ENCODE measurements at places on chromosomes 3 and 15.

DNA sequence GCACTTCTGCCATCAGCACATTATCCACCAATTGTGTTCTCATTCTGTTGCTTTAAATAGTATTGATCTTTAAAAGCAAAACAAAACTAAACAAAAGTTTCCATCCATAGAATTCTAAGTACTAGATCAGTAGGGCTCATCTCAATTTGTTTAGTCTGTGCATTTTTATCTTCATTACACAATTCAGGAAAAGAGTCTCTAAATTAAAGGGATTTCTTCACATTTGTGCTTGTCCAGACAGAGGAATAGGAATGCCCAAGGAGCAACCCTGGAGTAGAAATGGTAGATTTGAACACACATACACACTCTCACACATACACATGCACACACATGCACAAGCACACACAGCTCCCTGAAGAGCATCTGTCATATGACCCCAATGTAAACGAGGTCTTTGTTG, 21.4 kb downstream of the LMCD1 start:
- no peak for DNase-seq

DNA sequence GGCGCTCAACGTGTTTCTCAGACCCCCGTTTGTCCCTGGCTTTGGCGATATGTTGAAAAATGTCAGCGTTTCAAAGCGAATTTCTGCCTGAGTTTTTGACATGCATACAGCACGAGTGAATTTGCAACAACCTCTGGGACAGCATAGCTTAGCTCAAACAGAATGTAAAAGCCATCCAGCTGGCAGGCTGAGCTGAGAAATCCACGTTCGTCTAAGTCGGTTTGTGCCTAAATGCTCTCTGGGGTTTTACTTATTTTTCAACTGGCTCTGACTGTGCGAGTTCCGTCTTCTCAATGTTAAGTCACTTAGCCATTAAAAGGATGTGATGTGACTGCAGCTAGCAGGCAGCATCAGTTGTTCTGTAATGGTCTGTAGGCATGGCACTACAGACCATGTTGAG, 243.5 kb upstream of the SLCO3A1 start:
- no peak for DNase-seq

- peak; percentile 67 for DNase-seq
These were observed 14.2 kb downstream of the CIB1 start for GRCh38 chr15:90219421-90220141.

- no peak for DNase-seq
These were observed 54.4 kb downstream of the INO80 start for GRCh38 chr15:41061667-41062066.

GRCh38 chr15:49620199-49620598, 419 bp downstream of the FAM227B start:
- no peak for DNase-seq

- no peak for DNase-seq
These were observed 982 bp upstream of the GABPB1 start for GRCh38 chr15:50355980-50356379.

- no peak for DNase-seq
These were observed 112.7 kb upstream of the C3orf80 start for GRCh38 chr3:160112481-160112880.

DNA sequence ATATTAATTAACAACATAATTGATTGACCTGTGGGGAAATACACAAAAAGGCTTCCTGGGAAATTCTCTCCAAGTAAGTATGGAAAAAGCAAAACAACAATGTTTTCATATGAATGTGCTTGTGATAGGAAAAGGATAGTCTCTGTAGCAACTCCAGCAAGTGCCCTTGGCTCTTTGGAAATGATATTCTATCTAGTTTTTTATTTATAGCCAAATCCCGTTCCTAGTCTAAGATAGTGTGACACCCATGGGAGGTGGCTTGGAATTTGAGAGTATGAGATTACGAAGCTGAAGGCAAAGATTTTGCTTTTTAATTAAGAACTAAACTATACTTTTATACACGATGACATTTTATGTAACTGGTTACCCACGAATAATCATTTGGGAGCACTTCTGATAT, 119.9 kb downstream of the PDZRN3 start:
- no peak for DNase-seq

DNA sequence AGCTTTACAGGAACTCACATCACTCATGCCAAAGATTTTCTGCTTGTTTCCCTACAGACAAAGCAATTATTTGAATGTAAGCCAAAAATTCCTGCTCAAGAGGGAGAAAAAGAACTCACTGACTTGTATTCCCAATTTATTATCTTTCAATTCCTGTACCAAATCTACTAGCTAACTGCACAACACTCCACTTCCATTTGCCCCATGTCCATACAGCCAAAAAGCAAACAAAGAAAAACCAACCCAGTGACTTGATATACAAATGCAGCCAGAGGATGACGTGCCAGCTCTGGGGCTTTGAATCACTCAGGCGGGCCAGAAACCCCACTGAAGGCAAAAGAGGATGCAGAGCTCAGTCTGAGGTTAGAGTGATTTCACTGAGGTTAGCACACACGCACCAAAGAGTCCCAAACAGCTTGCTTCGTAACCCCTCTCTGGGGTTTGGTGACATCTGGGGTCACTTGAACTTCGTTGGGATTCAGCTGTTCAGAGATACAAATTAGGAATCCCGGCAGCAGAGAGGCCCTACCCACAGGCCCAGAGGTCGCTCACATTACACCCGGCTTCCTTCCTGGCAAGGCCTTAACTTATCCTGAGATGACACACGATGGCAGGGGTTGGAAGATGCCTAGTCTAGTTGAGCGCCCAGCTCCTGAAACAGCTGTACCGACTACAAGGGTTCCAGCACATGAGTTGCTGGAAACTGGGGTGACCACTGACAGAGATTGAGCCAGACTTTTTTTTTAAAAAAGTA, 1.6 kb downstream of the RFTN1 start:
- peak; percentile 71 for DNase-seq

DNA sequence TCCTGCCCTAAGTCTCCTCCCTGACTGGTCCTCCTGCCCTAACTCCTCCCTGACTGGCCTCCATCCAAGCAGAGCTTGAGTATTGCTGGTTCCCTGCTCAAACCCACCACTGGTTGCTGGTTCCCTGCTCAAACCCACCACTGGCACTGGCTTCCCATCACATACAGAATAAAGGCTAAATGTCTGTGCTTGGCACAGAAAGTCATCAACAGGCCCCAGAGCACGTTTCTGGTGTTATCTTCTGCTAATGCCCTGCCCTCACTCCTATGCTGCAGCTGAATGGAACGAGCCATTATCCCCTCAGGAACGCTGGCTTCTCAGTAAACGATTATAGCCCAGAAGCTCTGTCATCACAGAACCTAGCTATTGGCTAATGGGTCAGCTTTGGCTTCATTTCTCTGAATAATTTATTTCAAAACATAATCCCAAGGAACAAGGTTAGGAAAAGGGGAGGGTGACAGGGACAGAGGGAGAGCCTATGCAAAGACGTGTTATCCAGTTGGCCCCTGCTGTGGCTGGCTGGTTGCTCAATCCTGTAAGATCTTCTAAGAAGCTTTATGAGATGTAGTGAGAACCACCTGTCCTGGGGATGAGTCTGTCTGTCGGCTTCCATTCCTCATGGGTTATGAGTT, 6.3 kb upstream of the MUC20 start:
- DNase-seq = no peak

Measured in GM10248 (cell line).